ENCODE measurements at places on chromosomes 3 and 15. TPM values are rescaled to one million over a fixed set of nuclear protein-coding genes. Genes with fewer than 3 reads are reported as not detected.

Gene LRRC31
- total RNA-seq: not detected

Gene ABTB1
- 7.1 TPM for total RNA-seq

Gene RLBP1
- total RNA-seq: not detected

Gene TMEM108
- not detected for total RNA-seq

Gene SNX1
- 35.0 TPM for total RNA-seq

Gene ISL2
- total RNA-seq: 0.37 TPM

Gene PLCB2
- under 0.01 TPM for total RNA-seq

Gene EFCAB12
- total RNA-seq: 0.09 TPM

Gene CYB561D2
- total RNA-seq: 29.0 TPM

Gene FYTTD1
- 35.9 TPM for total RNA-seq

Gene TMEM212
- total RNA-seq: not detected

Gene UCN2
- total RNA-seq: 0.83 TPM

Gene DGKG
- total RNA-seq: 2.0 TPM

Gene ISG20
- 4.8 TPM for total RNA-seq

Gene SLC28A2
- total RNA-seq: not detected

Gene ADAMTS7
- 3.8 TPM for total RNA-seq

Gene IL12A
- total RNA-seq: 0.43 TPM
